ENCODE measurements at places on chromosomes 7 and 10.

- H3K4me3 ChIP-seq, result no peak overlapping the region
- H3K27me3 ChIP-seq, result no peaks in the 10 kb centered on the region
- no peak for DNase-seq
- peaks cover 8% of the 10 kb centered on the region for H3K4me1 ChIP-seq
Observed at GRCh38 chr10:95837356-95837776, 70.4 kb upstream of the CC2D2B start.

DNA sequence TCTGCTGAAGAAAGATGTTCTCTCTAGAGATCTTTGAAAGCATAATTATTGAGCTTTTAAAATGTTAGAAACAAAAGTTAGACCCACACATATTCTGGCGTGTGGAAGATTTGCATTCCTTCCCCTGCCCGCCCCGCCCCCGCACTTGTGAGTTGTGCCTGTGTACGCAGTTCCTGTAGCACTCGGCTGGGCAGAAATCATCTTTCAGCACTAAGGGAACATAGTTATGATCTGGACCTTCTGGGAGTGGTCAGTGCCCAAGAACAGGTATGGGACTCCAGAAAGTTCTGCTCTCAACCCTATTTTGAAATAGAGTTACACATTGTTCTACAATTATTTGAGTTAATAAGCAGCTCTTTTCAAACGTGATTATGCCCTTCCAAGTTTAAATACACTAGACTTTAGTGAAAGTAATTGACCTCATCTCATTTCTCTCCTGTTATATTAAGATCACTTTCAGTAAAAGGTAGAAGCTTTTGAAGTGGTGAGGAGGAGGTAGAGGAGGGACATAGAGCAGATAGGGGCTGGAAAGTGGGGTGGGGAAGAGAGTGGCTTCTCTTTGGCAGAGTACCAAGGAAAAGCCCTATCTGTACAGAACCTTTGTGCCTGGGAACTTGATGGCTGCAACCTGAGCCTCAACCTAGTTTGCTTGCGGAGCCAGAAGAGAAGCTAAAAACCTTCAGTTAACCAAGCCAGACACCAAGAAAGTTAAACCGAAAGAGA lies 5.7 kb downstream of the BLVRA start:
- no peaks in the 10 kb centered on the region for H3K27me3 ChIP-seq
- DNase-seq, result no peak
- peaks cover 41% of the 10 kb centered on the region for H3K4me1 ChIP-seq
- H3K27ac ChIP-seq, result peak overlapping the region; percentile 56
- no peak overlapping the region for H3K4me3 ChIP-seq

DNA sequence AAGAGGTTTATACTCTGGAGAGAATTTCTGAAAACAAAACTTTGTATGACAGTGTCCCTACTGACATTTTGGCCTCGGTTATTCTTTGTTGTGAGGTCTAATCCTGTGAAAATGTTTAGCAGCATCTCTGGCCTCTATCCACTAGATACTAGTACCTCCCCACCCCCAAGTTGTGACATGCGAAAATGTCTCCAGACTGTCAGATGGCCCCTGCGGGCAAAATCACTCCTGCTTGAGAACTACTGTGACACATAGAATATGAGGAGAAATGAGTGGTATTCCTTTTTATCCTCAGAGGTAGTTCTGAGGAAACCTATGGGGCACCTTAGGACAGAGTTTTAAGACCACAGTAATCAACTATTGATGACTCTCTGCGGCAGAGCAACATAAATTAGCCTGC lies 315.3 kb upstream of the HGF start:
- H3K4me1 ChIP-seq, result no peaks in the 10 kb centered on the region
- H3K27me3 ChIP-seq, result no peaks in the 10 kb centered on the region
- H3K27ac ChIP-seq, result no peak overlapping the region
- H3K4me3 ChIP-seq, result no peak overlapping the region

- no peak overlapping the region for H3K27ac ChIP-seq
- H3K4me1 ChIP-seq, result peaks cover 9% of the 10 kb centered on the region
- no peak overlapping the region for H3K4me3 ChIP-seq
- H3K27me3 ChIP-seq, result no peaks in the 10 kb centered on the region
- peak; percentile 3 for DNase-seq
Observed at GRCh38 chr7:127708788-127709187, 56.8 kb downstream of the SND1 start.

GRCh38 chr7:112137141-112138101 lies 68.8 kb downstream of the DOCK4 start:
- no peaks in the 10 kb centered on the region for H3K27me3 ChIP-seq
- no peaks in the 10 kb centered on the region for H3K36me3 ChIP-seq
- H3K27ac ChIP-seq, result no peak overlapping the region
- peaks cover 19% of the 10 kb centered on the region for H3K4me1 ChIP-seq

- no peak overlapping the region for H3K4me3 ChIP-seq
- no peaks in the 10 kb centered on the region for H3K4me1 ChIP-seq
- no peaks in the 10 kb centered on the region for H3K27me3 ChIP-seq
- DNase-seq, result no peak
Observed at GRCh38 chr7:70325509-70326101, 727.3 kb downstream of the AUTS2 start.
